Thoracic aorta endothelial cell (primary cell): ENCODE measurements at places on chromosomes 12 and 14. TPM values are rescaled to one million over a fixed set of nuclear protein-coding genes. Genes with fewer than 3 reads are reported as not detected.

Gene IL23A
- not detected in 2 replicates for total RNA-seq

Gene CMA1
- not detected in 2 replicates for total RNA-seq

Gene BTBD6
- total RNA-seq: 51.5 and 54.1 TPM in 2 replicates

Gene TTC6
- 0.13 and 0.36 TPM in 2 replicates for total RNA-seq

Gene TAS2R9
- total RNA-seq: 0.13 TPM in 1 of 2 replicates, not detected in the other

Gene CISTR
- not detected in 2 replicates for total RNA-seq

Gene SERPINA10
- total RNA-seq: not detected in 2 replicates

Gene KLRC2
- not detected in 2 replicates for total RNA-seq

Gene PALS1
- 38.1 and 39.4 TPM in 2 replicates for total RNA-seq

Gene SLC24A4
- total RNA-seq: under 0.01 TPM in 1 of 2 replicates, not detected in the other

Gene SPX
- total RNA-seq: under 0.01 and 1.3 TPM in 2 replicates

Gene ZFYVE21
- total RNA-seq: 51.0 and 54.8 TPM in 2 replicates

Gene ALG10B
- total RNA-seq: 7.8 and 9.9 TPM in 2 replicates

Gene ULK1
- 6.9 and 8.8 TPM in 2 replicates for total RNA-seq

Gene AGAP2
- total RNA-seq: 0.13 and 0.36 TPM in 2 replicates

Gene NDUFA9
- total RNA-seq: 78.6 and 126 TPM in 2 replicates

Gene SPIC
- total RNA-seq: not detected in 2 replicates

Gene OTOGL
- total RNA-seq: 3.1 and 5.3 TPM in 2 replicates

Gene BHLHE41
- 0.07 and 0.53 TPM in 2 replicates for total RNA-seq

Gene CCNT1
- 34.4 and 40.2 TPM in 2 replicates for total RNA-seq

Gene RTRAF
- total RNA-seq: 112 and 114 TPM in 2 replicates

Gene LRRC43
- total RNA-seq: 0.57 and 2.0 TPM in 2 replicates

Gene SERPINA9
- not detected in 2 replicates for total RNA-seq

Gene DAO
- total RNA-seq: not detected in 2 replicates

Gene PDZRN4
- not detected in 2 replicates for total RNA-seq
